ENCODE measurements at places on chromosomes 7 and 10. TPM values are rescaled to one million over a fixed set of nuclear protein-coding genes. Genes with fewer than 3 reads are reported as not detected.

Gene OPALIN
- total RNA-seq, result not detected

- DNase-seq, result no peak
Measured at GRCh38 chr10:69317175-69317604, 38.9 kb downstream of the HK1 start.

DNA sequence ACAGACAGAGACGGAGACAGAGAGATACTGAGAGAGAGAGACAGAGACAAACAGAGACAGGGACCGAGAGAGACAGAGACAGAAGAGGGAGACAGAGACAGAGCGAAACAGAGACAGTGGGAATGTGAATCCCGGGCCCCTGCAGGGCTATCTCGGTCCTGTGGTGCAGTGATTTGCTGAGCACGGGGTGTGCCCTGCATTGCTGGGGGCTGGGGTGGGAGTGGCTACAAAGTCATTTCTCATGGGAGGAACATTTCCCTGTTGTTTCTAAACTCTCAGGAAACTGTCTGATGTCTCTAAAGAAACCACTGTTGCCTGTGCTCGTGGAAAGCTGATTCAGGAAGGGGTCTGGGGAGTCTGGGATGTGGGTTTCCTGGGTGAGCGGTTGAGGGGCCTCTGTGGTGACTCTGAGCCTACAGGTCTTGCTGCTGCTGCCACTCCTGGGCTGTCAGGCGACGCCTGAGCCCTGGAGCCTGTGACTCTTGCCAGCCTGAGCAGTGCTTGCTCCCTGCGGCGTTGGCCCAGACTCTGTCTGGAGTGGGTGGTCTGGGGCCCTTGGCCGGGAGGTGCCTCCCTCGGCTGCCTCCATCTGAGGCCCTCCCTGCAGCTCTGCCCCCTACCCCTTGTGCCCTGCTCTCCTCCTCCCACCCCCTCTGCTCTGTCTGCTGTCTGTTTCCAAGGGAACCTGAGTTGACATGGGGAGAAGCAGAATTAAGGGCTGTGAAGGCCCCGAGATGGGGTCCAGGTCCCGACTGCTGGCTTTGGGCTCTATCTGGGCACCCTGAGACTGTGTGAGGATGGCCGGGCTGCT is 292.0 kb downstream of the WDR37 start:
- no peak for DNase-seq

DNA sequence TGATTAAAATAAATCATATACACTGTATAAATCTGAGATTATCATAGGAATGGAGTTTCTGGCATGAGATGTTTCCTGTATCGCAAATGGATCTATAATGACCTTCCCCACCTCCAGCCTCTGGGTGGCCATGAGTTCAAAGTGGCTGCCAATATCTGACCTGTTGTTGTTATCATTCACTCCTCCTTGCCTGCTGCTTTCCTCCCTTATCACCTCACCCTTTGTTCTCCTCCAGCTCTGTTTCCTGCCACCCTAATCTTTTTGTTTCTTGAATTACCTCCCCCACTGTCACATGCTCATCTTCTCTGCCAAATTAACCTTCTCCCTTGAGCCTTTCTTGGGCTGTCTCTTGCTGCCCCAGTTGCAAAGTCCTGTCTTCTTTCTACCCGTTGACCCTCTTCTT is 12.0 kb downstream of the SCD start:
- DNase-seq, result no peak

GRCh38 chr7:93747019-93747418 is 143.5 kb downstream of the TFPI2 start:
- no peak for DNase-seq

DNA sequence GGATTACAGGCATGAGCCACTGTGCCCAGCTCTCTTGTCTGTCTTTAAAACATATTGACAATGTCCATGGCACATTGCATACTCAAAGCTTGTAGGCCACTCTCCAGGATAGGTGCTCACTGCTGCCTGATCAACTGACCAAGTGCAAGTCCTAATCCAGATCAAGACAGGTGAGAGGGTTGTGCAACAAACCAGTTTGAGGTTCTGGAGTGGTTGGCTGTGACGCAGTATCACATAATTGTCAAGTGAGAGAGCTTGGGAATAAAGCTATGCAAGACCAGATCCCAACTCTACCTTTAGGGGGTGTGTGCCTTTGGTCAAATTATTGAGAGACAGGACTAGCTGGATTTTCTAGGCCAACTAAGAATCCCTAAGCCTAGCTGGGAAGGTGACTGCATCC is 43.0 kb upstream of the OPN4 start:
- DNase-seq, result no peak

DNA sequence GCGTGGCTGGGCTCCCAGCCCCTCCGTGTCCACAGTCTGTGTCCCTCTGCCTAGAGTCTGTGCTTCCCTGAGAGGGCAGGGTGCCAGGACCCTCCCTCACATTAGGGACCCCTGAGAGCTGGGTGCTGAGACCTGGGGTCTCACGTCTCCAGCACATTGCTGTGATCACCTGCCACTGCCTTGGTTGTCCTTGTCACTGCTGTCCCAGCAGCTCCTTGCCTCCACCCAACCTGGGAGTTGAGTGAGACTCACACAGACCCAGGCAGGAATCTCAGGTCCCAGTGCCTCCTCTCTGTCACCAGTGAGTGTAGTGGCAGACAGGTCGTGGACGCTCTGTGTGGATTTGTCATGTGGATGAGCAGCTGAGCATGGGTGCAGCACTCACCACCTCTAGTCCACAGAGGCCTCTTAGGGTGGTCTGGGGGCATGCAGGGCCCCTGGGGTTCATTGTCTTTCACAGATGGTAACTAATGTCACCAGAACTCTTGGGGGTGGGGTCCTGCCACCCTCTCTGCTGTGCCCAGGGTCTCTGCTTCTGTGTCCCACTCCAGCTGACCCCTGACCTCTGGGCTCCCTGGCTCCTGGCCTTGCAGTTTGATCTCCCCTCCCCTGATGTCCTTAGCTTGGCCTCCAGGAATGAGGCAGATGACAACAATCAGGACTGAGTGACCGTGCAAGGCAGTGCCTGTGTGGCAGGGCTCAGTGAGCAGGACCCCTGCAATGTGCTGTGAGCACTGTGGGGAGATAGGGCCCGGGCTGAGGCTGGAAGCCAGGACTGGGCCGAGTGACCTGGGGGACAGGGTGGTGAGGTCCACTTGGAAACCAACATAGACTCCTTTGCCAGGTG is 18.9 kb downstream of the ZNF783 start:
- DNase-seq, result no peak

DNA sequence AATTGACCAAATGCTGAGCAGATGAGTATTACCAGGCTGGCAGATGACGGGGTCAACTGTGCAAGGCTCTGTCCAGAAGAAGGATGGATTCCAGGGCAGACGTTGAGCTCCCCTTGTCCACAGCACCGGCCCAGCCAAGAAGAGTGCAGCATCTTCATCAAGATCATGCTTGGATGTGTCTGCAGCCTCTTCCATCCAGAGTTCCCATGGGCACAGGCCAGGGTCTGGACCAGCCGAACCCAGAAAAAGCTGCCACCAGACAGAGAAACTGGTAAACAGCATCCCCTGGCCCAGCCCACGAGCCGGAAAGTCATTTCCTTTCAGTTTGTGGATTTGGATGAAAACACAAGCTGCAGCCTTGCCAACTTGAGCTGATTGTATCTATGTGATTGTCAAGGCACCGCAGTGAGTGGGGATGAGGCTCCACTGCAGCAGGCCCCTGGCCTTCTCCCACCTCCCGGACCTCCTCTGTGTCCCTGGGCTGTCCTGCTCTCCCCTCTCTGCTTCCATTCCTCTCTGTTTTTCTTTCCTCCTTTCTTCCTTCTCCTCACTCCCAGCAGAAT is 321.8 kb downstream of the TCERG1L start:
- DNase-seq, result no peak

Gene SLC39A12
- total RNA-seq, result not detected

DNA sequence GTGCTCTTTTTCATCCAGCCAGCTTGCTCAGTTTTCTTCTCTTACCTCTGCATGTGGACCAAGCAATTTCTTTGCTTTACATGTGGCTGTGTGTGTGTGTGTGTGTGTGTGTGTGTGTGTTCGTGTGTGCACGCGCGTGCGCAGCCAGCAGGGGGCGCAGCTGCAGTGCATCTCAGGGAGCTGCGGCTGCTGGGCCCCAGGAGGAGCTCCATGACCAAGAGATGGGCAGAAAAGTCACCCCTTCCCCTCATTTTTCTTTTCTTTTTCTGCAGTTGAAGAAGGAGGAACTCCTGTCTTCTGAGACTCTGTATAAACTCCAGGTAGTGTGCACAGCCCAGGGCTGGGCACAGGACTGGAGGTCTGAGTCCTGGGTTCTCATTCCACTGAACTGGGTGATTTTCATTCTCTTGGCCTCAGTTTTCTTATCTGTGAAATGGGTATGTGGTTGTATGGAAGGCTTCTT is 41.8 kb downstream of the BLNK start:
- peak; percentile 86 for DNase-seq

GRCh38 chr7:27389496-27389895 is 146.9 kb downstream of the EVX1 start:
- no peak for DNase-seq

GRCh38 chr10:44300666-44301649 is 83.9 kb downstream of the CXCL12 start:
- DNase-seq, result no peak

GRCh38 chr10:117619707-117620405 is 77.3 kb downstream of the EMX2 start:
- no peak for DNase-seq

DNA sequence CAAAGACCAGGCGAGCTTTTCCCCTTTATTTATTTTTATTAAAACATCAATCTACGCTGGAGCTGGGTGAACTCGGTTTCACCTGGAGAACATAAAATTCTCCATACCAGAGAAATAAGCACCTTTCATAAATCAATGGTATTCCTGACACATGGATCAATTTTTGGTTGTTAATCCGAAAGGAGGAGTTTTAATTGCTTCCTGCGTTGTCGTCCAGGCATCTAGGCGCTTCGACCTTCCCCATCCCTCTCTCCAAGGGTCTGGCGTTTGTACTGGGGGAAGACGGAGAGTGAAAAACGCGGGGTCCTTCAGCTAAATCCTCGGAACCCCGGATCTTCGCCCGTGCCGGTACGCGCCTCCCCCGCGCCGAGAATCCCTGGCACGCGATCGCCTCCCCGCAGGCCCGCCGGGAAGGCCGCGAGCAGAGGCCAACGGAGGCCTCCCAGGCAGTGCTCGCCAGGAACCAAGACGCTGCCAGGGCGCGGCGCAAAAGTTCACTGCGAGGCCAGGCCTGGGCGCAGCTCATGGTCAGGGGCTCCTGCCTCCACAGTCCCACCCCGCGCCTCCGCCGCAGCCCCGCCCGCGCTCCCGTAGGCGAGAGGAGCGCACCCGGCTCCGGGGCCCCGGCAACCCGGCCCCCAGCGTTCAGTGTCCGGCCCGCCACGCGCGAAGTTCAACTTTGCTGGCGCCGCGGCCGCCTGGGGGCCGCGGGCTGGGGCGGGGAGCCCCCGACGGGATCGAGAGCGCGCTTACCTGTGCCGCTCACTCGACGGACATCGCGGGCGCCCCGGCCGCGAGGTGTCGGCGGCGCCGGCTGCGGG is 8.3 kb upstream of the EBF3 start:
- DNase-seq, result no peak

GRCh38 chr10:107686095-107686494 is 521.6 kb upstream of the SORCS1 start:
- DNase-seq, result no peak

DNA sequence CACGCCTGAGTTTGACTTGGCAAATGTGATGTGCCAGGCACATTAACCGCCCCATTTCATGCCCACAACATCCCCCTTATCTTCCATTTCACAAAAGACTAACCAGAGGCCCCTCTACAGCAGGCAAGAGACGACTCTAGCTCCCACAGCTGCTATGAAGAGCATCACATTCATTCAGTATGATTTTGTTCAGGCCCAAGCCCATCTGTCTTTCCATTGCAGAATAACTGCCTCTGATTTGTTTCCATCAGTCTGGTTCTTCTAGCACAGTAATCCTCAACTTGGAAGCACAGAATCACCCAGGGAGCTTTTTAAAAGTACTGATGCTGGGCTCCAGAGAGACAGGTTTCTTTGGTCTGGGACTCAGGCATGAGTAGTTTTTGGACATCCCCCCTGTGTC is 169.7 kb downstream of the NEURL1 start:
- no peak for DNase-seq

Gene GPR15LG
- total RNA-seq, result not detected

GRCh38 chr10:129089341-129089740 is 377.7 kb upstream of the MGMT start:
- DNase-seq, result no peak

GRCh38 chr7:71325151-71325550 is 193.2 kb downstream of the GALNT17 start:
- no peak for DNase-seq

- no peak for DNase-seq
Measured at GRCh38 chr10:97525086-97525485, 26.4 kb downstream of the UBTD1 start.

DNA sequence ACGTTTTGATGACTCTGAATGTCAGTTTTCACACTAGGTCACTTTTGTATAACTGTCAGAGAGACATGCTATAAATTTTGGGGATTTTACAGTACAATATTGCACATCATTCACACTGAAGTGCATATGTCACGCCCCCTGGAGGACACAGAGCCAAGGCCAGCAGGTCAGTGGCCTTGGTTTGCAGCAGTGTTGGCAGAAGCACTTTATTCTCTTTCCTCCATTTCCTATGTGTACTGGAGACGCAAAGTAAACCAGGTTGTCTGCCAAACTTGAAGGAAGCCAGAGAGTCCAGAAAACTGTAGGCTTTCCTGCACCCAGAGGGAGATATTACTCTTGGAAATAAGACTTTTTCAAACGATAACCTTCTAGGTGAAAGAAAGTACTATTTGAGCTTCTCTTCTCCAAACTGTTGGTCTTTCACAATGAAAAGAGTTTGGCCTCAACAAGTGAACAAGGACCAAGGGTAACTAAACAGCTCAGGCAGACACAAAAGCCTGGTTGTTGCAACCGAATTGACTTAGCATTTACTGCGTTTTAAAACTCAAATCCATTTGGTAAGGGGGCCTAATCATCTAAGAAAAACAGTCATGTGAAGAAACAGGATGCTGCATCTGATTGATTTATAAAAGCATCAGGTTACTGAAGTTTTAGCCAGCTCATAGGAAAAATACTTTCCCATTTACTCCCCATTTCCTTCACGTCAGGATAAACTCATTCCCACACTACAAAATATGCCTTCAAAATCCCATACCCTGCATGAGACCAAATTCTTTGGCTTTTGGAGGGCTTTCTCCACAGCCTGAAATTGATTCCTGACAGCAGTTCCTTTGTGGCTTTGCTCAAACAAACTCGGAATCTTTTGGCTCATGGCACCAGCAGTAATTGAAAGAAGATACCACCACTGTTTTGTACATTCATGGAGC is 83.0 kb upstream of the SEC61G start:
- peak; percentile 14 for DNase-seq

Gene GNGT1
- total RNA-seq, result not detected

Measured in thyroid gland (tissue), 4 donors.